ENCODE measurements at places on chromosomes 7 and 10. TPM values are rescaled to one million over a fixed set of nuclear protein-coding genes. Genes with fewer than 3 reads are reported as not detected.

- DNase-seq, result no peak
Observed at GRCh38 chr7:124074007-124074406, 41.1 kb upstream of the TMEM229A start.

DNA sequence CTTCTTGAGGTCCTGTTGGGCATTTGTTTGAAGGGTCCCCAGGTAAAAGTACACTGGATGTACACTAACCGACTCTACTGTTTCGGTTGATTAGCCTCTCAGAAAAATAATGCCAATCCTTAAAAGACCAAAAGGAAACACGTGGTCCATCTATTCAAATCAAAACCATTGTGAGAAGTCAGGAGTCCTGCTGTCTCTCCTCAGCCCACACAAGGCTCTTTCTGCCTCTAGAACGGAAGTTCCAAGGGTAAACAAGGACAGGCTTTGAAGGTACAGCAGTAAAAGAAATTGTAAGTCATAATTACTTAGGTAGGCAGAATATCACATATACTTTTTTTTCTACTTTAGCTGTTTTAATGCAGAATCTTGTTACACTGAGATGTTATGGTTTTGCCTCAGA is 71.7 kb upstream of the TPK1 start:
- no peak for DNase-seq

DNA sequence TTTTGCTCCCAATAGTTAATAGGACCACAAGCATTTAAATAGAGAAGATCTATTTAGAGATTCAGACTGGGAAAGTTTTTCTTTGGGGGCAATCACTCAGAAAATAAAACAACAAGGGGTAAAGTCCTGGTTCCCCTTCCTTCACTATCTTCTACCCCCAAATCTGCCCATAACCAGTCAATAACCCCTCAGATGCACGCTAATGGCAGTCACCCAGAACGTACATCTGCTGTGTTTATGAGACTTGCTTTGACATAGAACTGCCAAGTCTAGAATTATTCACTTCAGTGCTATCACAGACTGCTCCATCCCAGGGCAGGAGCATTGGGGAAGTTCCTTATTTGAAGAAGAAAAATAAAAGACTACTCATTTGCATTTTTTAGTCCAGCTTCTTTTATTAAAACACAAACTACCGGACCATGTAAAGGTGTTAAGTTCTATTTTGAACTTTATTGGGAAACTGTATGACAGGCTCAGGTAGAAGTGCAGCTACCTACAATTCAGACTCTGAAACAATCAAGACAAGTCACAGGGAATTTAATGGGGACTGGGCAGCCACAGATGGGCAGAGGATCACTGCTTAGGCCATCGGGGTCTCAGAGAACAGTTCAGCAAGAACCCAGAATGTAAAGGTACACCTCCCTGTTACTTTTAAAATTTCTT is 38.4 kb downstream of the ANK3 start:
- no peak for DNase-seq

The TTYH3 gene
- total RNA-seq, result 122 TPM

DNA sequence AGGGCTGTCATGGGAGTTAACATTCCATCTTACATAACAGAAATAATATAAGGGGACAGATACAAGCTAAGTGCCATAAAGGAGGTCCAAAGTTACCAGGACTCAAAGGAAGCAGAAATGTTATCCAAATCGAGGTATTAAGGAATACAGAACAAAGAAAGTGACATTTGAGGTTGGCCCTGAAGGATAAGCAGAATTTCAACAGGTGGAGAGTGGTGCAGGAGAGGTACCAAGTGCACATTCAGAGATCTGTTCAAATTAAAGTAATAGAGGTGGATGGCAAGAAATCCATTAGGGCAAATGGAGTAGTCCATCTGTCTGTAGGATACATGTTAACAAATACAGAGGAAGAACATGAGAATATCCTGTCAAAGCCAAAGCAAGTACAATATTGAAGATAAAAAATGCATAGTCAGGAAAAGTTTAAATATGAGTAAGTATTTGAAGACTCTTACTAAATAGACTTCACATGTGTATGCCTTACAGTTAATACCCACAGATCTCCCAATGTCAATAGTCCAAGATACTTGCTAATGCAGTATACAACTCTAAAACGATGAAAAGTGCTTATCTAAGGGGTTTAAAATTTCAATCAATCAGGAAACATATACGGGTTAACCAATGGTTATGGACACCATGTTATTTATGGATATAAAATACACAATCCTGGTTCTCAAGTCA is 10.0 kb downstream of the CDK6 start:
- DNase-seq, result no peak

The TMEM270 gene
- total RNA-seq, result not detected

The CDK1 gene
- total RNA-seq, result 75.2 TPM

GRCh38 chr7:94431619-94432280 is 37.1 kb downstream of the COL1A2 start:
- DNase-seq, result no peak

GRCh38 chr7:137626469-137627067 is 220.2 kb downstream of the DGKI start:
- peak; percentile 76 for DNase-seq

The OR6V1 gene
- total RNA-seq, result not detected

DNA sequence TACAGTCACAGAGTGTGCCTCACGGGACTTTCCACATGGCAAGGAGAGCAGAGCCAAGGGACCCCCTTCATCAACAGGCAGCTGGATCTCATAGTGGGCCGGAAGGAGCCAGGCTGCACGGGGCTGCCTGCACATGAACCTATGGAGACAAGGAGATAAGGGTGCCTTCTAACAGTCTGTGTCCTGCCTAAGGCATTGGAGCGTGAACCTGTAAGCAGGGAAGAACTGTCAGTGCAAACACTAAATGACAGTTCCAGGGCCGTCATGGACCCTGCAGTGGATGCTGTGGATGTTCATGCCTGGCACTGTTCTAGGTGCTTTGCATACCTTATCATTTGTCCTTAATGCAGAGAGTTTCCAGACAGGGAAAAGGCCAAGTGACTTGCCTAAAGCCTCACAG is 85.9 kb downstream of the WIPF3 start:
- no peak for DNase-seq

The EN2 gene
- total RNA-seq, result 0.15 TPM

The FLNC gene
- 12.5 TPM for total RNA-seq

DNA sequence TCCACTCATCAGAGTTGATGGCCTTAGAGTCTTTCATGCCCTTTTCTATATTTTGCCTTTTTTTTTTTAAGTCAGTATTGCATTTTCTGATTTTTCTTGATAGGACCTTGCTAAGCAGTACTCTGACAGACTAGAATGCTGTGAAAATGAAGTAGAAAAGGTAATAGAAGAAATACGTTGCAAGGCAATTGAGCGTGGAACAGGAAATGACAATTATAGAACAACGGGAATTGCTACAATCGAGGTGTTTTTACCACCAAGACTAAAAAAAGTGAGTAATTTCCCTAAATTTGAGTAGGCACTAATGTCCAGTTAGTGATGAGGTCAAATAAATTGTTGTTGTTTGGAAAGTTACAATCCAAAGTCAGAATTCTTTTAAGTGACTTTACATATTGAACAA is 7.4 kb downstream of the NUB1 start:
- DNase-seq, result no peak

DNA sequence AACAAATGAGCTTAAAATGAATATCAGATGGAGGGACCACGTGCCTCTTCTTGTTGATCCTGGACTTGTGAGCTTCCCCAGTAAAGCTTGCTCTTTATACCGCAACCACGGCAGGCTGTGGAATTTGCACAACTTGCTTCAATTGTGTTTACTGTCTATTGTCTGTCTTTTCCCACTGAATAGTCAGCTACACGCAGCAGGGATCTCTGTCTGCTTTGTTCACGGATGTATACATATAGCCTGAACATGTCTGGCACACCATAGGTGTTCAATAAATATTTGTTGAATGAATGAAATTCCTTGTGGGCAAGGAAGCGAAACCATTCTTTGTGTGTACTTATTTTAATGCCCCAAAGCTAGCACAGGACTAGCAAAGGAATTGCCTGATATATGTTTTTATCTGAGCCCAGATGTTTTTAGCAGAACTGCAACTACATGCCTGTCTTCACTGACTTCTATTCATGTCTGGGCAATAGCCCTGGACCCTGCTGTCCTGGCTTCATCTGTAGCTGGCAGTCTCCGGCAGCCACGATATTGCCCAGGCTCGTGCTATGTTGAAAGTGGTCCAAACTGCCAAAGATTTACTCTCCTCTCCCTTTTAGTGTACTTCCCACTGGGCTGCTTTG is 29.9 kb upstream of the IFRD1 start:
- no peak for DNase-seq

The C10orf62 gene
- total RNA-seq, result 0.31 TPM

GRCh38 chr10:74924251-74924963 is 98.0 kb downstream of the KAT6B start:
- DNase-seq, result no peak

The GATA3 gene
- total RNA-seq, result 0.31 TPM

- peak; percentile 87 for DNase-seq
Observed at GRCh38 chr7:122310119-122311021, 5.8 kb upstream of the FEZF1 start.

The NODAL gene
- total RNA-seq, result 84.7 TPM

DNA sequence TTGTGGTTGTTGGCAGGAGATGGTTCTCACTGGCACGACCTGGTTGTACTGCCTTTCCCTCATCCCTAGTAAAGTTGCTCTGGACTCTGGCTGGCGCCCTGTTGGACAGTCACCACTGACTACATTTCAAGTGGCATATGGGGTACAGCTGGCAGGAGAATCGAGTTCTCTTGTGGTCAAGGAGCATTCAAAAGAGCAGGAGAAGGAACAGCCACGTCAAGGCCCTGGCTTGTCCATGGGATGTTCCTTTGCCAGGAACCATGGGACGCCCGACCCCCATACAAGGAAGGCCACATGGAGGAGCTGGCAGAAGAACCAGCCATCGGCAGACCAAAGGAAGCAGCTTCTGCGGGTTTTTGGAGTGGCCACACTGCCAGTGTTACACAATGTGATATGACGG is 87.0 kb upstream of the SLC25A13 start:
- no peak for DNase-seq

DNA sequence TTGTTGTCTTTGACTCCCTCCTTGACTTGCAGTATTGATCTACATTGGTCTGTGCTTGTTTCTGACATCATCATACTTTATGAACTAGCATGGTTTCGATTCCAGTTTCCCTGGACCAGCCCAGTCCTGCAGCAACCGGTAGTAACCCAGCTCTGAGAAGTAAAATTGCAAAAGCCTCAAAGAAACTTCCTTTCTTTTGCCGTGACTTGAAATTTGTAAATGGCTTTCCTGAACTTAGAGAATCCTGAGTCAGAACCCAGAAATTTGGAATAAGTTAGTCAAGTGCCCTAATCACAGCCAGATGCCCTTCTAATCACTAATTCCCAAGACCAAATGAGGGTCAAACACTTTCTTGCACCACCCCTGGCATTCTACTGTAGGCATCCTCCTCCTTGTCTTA is 15.0 kb downstream of the TAS2R60 start:
- no peak for DNase-seq

The PNLIPRP3 gene
- not detected for total RNA-seq

GRCh38 chr10:114061789-114062188 is 18.1 kb downstream of the ADRB1 start:
- DNase-seq, result no peak

The PRKG1 gene
- 10.4 TPM for total RNA-seq

DNA sequence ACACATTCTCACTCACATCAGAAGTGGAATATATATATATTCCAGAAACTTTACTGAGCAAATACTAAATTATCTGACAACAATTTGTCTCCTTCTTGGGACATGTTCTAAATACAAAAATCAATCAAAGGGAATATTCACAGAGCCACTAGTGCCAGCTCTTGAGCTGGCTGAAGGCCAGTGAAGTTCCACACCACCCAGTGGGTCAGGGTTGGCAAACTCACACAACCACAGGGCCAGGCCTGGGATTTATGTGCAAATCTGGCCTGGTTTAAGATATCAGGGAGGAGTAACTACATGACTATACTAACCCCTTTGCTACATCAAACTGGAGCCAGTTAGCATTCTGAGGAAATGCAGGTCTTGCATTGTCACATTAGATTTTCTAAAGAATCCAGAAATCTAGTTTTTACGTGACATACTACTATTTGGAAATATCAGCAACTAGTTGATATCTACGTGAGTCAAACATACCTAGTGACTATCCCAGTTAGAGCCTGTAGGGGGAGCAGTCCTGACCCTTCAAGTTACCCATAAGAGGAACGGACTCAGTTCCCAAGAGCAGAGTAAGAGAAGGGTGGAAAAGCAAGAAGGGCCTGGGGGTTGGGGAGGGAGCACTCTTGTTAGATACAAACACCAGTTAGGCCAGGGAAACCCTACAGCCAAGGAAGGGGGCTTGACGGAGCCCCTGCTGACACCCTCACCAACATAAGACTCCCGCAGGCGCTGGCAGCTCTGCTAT is 600.4 kb downstream of the KCNMA1 start:
- peak; percentile 62 for DNase-seq

- DNase-seq, result peak; percentile 41
Observed at GRCh38 chr10:70053841-70054288, 1.2 kb downstream of the MACROH2A2 start.

DNA sequence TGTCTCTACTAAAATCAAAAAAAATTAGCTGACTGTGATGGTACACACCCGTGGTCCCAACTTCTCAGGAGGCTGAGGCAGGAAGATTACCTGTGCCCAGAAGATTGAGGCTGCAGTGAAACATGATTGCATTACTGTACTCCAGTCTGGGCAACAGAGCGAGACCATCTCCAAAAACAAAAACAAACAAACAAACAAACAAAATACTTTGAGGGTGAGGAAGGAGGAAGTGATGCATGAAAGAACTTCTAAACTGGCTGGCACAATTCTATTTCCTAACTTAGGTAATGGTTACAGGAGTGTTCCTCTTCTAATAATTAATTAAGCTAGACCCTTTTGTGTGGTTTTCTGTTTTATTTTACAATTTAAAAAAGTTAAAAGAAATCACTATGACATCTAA is 15.5 kb downstream of the WAPL start:
- DNase-seq, result no peak

DNA sequence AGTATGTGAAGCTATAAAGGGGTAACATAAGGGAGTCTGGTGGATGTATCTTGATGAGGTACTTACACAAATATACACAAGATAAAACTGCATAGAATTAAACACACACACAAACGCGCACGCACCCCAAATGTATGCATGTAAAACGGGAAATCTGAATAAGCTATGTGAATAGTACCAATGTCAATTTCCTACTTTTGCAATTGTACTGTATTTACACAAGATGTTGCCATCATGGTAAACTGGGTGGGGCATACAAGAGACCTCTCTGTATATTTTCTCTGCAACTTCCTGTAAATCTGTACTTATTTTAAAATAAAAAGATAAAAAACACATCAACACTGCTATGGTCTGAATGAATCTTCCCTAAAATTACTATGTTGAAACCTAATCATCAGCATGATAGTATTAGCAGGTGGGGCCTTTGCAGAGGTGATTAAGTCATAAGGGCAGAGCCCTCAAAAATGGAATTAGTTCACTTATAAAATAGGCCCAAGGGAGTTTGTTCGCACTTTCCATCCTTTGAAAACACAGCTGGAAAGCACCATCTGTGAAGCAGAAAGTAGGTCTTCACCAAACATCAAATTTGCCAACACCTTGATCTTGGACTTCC is 30.1 kb downstream of the TPK1 start:
- DNase-seq, result no peak
